ENCODE measurements at places on chromosomes 7 and 10. TPM values are rescaled to one million over a fixed set of nuclear protein-coding genes. Genes with fewer than 3 reads are reported as not detected.

Gene IL6
- polyA plus RNA-seq: 16.5 TPM

Gene PNLIPRP2
- not detected for polyA plus RNA-seq

Gene FFAR4
- not detected for polyA plus RNA-seq

Gene KRIT1
- 13.6 TPM for polyA plus RNA-seq

Gene ERVW-1
- polyA plus RNA-seq: not detected

Gene TRPV5
- not detected for polyA plus RNA-seq

Gene SSC4D
- polyA plus RNA-seq: 0.88 TPM

Gene FBXO24
- 0.16 TPM for polyA plus RNA-seq

Gene PODXL
- 86.4 TPM for polyA plus RNA-seq

Gene SPDYE6
- polyA plus RNA-seq: not detected

Gene HYAL4
- polyA plus RNA-seq: not detected

Gene KLF14
- polyA plus RNA-seq: not detected

Gene PAPOLB
- not detected for polyA plus RNA-seq

Gene EN2
- not detected for polyA plus RNA-seq

Gene ADARB2
- polyA plus RNA-seq: not detected

Gene SCART1
- 0.90 TPM for polyA plus RNA-seq

Gene GPER1
- polyA plus RNA-seq: 2.3 TPM
